CD4-positive, CD25-positive, alpha-beta regulatory T cell (primary cell): ENCODE measurements at places on chromosomes 5 and 9. TPM values are rescaled to one million over a fixed set of nuclear protein-coding genes. Genes with fewer than 3 reads are reported as not detected.
A peak's percentile ranks its signal among the peaks of the same experiment; 100 is the strongest.

Gene PCDH12
- not detected for total RNA-seq

Gene AGXT2
- not detected for total RNA-seq

- no peak for DNase-seq
Observed at GRCh38 chr9:89350988-89351557, 32.8 kb downstream of the SECISBP2 start.

GRCh38 chr5:138752951-138753793 is at the start of gene CTNNA1:
Gene CTNNA1 (plus strand): TSS chr5:138753425. CDS start chr5:138781925, 28,500 bp downstream.
- peak; percentile 43 for DNase-seq

DNA sequence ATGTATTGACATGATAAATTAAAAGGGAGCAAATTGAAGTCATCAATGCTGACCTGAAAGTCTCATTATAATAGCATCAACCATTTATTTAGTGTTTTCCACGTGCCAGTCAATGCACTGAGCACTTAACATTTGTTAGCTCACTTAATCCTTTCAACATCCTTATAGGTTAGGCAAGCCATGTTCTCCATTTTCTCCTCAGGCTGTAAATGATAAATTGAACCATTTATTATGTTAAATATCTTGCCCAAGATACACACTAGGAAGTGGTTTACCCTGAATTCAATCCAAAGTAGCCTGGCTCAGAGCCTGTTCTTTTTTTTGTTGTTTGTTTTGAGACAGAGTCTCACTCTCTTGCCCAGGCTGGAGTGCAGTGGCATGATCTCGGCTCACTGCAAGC is 25.0 kb upstream of the SNX2 start:
- no peak for DNase-seq

DNA sequence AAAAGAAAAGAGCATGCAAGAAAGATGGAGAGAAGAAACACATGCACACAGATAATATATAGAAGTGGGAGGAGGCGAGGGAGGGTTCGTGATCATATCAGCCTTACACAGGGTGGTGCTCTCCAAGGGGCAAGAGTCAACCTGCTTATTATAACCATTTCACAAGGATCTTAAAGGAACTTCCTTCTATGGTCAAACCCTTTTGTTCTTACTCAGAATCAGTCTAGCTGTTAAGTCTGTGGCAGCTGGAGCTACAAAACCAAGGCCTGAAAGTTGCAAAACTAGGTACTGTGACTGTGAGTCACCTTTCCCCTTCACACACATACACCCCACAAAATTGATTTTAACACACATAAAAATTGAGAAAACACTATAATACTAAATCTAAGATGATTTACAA is 18.5 kb upstream of the ERMP1 start:
- DNase-seq: no peak
